Stimulated activated CD4-positive, alpha-beta T cell treated with anti-CD3 and anti-CD28 coated beads, Interleukin-1b, Interleukin-23, amount 100 ng/mL, for 1 hour (primary cell): ENCODE measurements at places on chromosomes 11 and 22.

DNA sequence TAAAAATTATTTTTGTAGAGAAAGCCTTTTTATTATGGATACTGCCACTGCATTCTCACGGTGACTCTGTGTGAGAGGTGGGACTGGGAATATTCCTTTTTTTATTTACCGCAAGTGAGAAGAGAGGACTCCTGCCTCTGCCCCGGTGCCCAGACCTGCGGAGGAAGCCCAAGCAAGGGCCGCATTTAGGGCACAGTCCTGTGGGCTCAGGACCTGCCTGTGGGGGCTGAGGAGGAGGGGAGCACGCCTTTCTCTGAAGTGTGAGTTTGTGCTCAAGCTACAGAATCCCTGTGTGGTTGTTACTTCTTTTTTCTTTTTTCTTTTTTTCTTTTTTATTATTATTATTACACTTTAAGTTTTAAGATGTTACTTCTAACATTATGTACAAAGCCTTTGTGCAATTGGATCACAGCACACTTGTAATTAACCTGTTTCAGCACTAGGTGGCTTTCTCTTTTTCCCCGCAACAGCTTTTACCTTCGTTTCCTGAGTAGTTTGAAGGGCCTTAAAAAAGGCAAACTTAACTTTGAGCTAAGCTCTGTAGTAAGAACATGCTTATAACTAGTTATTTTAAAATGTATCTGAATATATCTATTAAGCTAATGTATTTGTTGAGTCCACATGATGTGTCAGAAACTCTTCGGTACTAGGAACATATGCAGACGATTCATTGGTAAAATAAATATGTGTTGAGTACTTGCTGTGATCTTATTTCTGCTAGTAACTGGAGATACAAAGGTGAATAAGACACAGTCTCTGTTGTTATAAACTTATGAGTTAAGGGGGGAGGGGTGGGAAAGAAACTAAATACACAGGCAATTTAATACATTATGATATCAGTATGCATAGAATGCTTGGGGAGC lies 18.3 kb downstream of the AMOTL1 start:
- DNase-seq = no peak

DNA sequence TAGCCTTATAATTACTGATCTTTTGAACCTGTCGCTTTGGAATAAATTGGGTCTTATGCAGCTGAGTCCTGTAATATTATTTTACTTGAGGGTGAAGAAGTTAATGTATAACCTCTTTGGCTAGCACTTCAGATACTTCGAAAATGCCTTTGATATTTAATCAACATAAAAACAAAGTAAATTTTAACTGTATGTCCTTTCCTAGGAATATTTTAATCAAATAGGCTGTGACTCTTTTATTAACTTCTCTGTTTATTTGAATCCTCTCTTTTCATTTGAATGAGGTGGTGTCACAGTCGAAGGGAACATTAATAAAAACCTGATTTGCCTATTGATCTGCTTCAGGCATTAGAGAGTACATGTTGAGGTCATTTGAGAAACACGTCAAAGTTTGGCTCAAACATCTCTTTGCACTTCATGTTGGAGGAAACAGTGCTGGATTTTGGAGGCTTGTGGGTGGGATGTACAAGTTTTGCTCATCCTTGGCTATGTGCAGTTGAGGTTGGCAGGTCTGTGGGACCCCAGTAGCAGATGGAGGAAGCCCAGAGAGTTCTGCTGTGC lies 143.6 kb downstream of the NCAM1 start:
- no peak for DNase-seq

DNA sequence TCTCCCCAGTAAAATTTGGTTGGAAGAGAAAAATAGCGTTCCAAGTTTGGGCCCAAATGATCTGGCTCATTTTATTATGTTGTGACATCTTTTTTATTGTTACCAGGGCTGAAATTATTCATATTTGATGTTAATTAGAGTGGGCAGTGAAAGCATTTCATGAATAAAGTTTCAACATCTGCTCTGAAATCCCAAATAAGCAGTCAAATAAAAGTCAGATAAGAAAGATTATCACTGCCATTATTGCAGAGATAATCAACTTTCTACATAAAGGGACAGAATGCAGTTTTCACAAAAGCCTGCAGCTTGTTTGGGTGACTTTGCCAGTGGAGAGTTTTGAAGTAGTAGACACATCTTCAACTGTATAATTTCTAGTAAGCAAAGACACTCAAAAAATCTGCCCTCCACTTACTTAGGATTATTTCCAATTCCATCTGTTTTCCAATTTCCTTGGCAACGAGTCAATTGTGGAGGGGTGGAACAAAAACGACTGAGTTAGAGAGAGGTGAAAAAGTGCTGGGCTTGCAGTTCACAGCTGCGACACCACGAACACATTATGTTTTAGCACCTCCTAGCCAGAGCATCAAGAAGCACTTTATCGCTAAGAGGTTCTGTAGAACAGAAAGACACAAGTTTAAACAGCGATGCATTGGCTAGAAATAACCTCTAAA lies 9.0 kb downstream of the TECTA start:
- DNase-seq = no peak

DNA sequence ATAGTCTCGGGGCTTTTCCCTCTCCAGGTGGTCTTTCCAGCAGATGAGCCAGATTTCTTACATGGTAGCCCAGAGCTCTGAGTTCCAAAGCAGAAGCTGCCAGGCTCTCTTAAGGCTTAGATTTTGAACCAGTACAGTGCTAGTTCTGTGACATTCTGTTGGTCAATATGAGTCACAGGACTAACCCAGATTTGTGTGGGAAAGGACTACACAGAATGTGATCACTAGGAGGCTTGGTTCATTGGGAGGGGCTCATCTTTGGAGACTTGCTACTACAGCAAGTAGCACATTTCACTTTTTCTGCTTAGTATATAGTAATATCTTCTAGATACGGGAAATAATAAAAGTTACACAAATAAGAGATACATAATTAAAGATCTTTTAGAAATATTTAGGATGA lies 24.1 kb downstream of the RNF214 start:
- DNase-seq = no peak

- no peak for DNase-seq
These were observed 40.1 kb upstream of the CLMP start for GRCh38 chr11:123235117-123235655.

DNA sequence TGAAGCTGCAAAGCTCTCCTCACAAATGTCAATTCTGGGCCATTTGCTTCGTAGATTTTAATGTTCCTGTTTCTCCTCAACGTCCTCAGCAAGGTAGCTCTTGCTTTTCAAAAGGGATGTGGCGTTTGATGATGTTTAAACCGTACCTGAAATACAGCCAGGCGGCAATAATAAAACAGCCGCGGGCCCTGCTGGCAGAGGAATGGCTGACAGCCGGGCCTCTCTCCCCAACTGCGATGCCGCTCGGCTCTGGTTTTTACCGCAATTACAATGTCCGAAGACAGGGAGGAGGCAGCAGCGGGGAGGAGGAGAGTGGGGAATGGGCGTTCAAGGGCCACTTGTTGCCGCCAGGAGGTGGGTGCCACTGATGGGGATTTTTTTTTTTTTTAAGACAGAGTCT lies 27.5 kb downstream of the MACROD1 start:
- no peak for DNase-seq
